ENCODE measurements at places on chromosomes 2 and 18.

- DNase-seq: no peak
These were observed 966.3 kb upstream of the POU3F3 start for GRCh38 chr2:103887625-103888024.

DNA sequence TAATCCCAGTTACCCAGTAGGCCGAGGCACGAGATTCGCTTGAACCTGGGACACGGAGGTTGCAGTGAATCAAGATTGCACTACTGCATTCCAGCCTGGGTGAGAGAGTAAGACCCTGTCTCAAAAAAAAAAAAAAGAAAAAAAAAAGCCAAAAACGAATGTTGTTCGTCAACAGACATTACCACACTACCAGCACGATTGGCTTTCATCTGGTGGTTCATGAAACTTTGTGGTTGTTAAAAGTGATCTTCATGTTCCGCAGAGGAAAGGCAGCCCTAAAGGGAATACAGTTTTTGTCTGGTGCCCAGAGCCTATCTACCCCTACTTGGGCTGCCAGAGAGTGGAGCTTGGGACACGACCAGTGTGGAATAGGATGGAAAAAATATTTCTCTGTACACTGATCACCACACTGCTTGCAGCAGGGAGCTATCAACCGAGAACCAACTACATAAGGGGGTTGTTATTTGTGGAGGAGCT, 13.6 kb upstream of the CXCR4 start:
- DNase-seq: peak; percentile 88

DNA sequence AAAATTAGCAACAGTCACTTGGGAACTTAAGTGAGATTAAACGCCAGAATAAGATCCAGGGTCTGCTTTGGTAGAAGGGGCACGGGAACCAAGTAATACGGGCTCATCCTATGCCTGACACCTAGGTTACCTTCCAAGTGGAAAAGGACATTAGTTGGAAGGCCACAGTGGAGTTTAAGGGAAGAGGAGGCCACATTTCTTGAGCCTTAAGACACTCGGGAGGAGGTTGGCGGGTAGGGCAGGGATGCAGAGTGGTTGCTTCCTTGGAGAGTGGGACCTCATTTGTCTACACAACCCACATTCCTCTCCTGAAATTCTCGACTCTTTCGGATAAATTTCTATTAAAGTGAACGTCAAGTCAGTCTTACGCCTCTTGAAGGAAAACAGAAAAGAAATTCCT, 510 bp upstream of the DNAH6 start:
- DNase-seq: no peak

GRCh38 chr18:11019295-11020105, 129.9 kb downstream of the PIEZO2 start:
- no peak for DNase-seq

GRCh38 chr2:12731701-12732280, 15.1 kb downstream of the TRIB2 start:
- DNase-seq: no peak

GRCh38 chr2:18404708-18405107, 155.7 kb downstream of the RDH14 start:
- DNase-seq: no peak

DNA sequence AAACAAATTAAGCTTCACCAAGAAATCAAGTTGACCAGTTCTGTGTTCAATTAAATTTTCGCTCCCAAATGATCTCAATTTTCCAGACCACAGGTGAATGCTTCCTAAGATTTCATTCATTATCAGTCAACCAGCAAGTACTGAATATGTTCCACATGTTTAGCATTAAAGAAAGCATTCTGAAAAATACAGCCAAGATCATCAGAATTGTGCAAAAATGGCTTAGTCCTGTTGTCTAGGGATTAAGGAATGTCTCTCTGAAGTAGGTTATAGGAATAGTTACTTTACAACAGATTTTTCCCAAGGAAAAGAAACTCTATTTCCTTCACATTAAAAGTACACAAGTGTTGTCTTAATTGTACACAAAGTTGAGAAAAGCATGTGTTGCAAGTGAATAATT, 69.2 kb downstream of the NRXN1 start:
- no peak for DNase-seq

DNA sequence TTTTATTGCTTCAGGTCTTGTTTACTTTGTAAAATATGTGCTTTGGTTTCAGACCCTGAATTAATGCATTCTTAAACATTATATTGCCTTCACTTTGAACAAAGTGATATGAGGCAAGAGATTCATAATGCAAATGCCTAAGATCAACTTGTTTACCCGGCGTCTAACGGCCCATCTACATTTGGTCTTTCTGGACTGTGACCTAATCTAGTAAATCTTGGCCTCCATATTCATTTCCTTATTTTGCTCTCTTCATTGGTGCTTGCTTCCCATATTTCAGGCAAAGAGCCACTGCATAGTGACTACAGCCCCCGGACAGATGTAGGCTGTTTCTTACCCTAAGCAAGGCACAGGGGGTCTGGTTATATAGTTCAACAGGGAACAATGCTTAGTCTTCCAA, 53.0 kb upstream of the SLC39A10 start:
- DNase-seq: no peak

- no peak for DNase-seq
These were observed 385.0 kb upstream of the KLHL29 start for GRCh38 chr2:22999951-23000350.

- DNase-seq: no peak
These were observed 112.2 kb downstream of the SOS1 start for GRCh38 chr2:39008665-39009064.

DNA sequence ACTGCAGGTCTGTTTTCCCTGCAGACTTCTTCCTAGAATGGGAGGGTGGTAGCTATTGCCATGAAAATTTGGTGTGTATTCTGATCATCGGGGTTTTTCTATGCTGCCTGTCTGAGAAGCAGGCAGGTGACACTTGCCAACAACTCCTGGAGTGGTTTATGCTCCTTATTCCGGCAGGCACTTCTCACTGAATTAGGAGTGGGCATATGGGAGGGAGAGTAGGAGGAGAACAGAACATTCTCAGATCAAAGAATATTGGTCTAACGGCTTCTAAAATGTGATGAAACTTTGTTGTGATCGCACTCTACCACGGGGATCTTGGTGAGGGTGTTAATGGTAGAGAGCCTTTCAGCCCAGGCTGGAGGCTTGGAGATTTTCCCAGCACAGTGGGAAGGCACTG, 480.8 kb downstream of the PLCL1 start:
- DNase-seq: no peak

DNA sequence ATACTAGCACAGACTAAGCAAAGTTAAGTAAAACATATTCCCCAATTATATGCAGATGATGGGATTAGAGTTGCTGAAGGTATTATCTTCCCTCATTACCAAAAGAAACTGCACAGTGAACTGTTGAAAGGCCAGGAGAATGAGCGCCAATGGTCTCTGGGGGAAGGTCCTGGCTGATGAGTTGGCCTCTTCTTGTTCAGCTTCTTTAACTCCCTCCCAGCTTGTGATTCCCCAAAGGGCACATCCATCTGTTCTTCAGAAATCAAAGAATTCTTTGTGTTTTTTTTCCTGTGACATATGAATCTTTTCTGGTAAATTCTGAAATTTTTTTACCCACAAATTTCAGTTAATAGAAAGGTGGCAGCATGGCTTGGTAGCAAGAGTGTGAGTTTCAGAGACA, 667.6 kb downstream of the CNTNAP5 start:
- DNase-seq: no peak

DNA sequence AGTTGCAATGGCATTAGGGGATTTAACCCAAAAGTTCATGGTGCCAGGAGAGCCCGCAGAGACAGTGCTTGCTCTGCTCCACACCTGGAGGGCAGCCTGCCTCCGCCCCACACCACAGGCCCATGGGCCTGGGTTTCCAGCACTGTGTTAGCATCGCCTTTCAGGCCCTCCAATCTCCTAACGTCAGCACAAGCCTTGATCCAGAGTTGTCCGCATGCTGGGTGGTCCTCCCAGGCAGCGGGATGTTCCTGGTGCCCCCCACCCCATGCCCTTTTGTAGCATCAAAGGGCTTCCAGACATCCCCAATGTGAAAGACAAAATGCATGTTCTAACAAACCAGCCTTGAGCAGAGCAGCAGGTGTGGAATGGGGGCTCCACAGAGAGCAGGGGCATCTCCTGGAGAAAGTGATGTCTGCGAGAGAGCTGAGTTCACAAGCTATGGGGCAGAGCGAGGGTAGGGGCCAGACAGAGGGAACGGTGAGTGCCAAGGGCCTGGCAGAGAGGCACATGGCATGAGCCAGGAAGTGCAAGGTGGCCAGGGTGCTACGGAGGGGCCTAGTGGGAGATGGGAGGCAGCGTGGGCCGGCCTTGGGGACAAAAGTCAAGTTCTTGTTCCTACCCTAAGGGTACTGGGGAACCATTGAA, 119.2 kb downstream of the CYP26B1 start:
- DNase-seq: no peak

- peak; percentile 36 for DNase-seq
These were observed 121.6 kb downstream of the NFATC1 start for GRCh38 chr18:79517341-79517740.

GRCh38 chr2:172311921-172312345, 115.5 kb upstream of the ITGA6 start:
- DNase-seq: no peak

GRCh38 chr2:157509744-157510143, 65.9 kb upstream of the CYTIP start:
- DNase-seq: no peak

Measured in central memory CD4-positive, alpha-beta T cell (primary cell).